ENCODE measurements at places on chromosomes 4 and X. TPM values are rescaled to one million over a fixed set of nuclear protein-coding genes. Genes with fewer than 3 reads are reported as not detected.

Gene HSFX2
- total RNA-seq: not detected

Gene VCX2
- total RNA-seq: not detected

Gene BMP15
- total RNA-seq: not detected

GRCh38 chr4:85029453-85029852 lies 63.0 kb upstream of the WDFY3 start:
- ATAC-seq: no peak

DNA sequence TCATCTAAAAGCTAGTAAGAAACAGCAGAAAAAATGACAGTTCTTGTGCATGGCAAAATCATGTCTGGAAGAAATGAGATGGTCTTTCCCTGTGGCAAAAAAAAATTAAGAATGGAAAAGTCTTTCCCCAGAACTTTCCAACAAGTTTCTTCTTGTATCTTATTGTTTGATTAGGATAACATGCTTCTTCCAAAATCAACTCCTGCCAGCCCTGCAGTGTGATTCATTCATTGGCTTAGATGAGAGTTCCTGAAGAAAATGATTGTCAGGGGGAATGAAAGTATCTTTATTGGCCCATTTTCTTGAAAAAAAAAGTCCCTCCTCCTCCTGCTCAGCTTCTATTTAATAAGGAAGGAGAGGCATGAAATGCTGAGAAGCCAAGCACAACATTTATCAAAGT lies 407.7 kb downstream of the ARAP2 start:
- no peak for ATAC-seq

- no peak for ATAC-seq
Observed at GRCh38 chrX:2781698-2782097, 29.9 kb downstream of the XG start.

DNA sequence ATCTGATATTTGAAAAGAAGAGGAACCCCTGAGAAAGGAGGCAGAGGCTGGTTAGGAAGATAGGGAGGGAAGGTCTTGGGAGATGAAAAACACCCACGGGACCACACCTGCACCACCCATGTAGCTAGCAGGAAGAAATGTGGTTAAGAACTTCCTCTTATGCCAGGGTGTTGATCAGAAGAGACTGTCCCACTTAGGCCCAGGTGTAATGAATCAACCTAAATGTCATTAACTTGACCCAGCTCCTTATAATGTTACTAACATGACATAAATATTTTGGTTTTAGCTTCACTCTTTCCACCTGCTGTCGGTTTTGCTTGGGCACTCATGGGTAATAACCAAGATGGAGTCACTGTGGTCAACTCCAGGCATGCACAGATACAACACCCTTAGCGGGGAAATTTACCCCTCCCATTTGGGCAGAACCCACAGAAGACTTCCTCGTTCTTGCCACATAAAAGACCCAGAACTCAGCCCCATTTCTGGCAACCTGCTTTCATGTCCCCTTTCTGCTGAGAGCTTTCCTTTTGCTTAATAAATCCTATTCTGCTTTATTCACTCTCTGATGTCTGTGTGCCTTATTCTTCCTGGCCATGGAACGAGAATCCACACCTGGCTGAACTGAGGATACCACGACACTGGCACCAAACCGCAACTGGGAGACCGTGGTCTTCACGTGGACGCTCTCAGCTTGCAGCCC lies 46.8 kb downstream of the ZNF141 start:
- ATAC-seq: no peak

DNA sequence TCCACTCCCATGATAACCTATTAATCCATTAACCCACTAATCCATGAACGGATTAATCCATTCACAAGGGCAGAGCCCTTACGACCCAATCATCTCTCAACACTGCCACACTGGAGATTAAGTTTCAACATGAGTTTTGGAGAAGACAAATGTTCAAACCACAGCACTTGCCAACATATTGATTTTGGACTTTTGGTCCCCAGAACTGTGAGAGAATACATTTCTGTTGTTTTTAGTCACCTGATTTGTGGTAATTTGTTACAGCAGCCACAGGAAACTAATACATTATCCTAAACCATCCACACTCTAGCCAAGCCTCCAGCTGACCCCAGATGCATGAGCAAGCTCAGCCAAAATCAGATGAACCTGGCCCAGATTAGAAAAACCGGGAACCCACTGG lies 22.4 kb downstream of the SEC24D start:
- ATAC-seq: no peak

DNA sequence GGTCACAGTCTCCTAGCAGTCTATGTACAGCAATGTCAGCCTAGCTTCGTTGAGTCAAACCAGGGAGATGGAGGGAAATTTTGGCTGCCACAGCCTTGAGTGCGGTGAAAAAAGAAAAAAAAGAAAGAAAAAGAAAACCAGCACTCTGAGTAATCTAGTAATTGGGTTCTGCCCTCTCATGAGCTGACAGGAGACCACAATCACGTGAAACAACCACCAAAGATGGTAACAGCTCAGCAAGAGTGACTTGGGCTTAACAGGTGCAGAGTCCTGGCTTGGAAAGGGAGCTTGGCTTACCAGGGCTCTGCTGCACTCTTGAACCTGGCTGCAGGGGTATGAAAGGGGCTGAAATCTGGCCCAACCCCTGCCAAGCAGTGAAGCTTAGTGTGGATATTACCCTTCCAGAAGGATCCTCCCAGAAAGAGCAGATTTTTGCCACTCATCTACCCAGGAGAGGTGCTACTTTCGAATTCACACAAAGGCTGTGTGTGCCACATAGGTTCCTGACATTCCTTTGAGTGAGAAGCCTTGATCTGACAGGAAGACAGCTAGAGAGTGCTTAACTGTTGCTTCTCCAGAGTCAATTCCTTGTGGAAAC lies 350.3 kb downstream of the PTTG2 start:
- no peak for ATAC-seq

DNA sequence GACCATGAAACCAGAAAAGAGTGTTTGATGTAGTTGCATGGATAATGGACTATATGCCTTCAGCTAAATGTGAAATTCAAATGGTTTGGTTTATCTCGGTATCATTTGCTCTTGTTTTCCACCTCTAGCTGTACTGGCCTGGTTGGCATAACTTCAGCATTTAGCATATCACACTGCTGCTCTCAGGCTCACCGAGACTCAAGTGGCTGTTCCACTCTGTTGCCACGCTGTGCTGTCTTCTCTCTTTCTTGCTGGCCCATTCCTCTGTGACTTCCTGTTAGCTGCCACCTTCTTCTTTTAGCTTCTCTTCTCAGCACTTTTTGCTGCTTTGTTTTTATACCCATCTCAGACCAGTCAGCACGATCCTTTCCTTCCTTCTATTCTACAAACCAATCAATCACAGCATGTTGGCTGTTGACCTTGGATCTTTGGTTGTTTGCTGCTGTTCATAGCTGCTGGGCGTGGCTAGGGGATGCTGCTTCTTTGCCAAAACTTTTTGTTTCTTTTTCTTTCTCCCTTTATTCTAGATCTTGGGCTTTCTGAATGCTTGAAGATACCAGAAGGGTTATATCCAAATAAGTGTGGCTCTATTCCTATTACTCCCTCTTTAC lies 24.0 kb downstream of the INTS6L start:
- ATAC-seq: no peak

GRCh38 chrX:18449236-18449635 lies 23.8 kb downstream of the CDKL5 start:
- no peak for ATAC-seq
